GM06990 (cell line): ENCODE measurements at places on chromosomes 6 and 20.

GRCh38 chr20:56212091-56212490, 36.4 kb upstream of the MC3R start:
- no peak for DNase-seq

DNA sequence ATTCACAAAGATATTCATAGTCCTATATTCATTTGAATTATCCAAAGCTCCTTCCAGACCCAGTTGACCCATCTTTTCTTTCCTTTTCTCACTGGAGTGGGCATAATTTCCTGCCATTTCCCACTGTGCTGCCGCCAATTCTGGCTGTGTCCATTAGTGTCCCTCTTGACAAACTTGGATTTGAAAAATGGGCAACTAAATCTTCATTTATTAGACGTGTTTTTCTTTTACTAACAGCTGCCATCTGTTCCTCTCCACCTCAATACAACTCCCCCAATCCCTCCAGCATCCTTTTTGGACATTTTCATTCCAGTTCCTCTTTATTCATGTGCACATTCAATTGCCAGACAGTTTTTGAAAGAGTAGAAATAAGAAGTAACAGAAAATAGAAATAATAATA, 90.5 kb downstream of the PCSK2 start:
- DNase-seq = no peak

GRCh38 chr6:117601811-117602150, 530 bp downstream of the GOPC start:
- DNase-seq = no peak

GRCh38 chr6:129555206-129555832, 154.7 kb downstream of the ARHGAP18 start:
- no peak for DNase-seq

GRCh38 chr20:41717483-41717882, 99.3 kb upstream of the CHD6 start:
- no peak for DNase-seq

GRCh38 chr20:46402331-46402811, 4.0 kb downstream of the ELMO2 start:
- DNase-seq = no peak

GRCh38 chr20:53941680-53942471, 128.5 kb downstream of the BCAS1 start:
- peak; percentile 50 for DNase-seq

- no peak for DNase-seq
These were observed 42.4 kb upstream of the DDR1 start for GRCh38 chr6:30841644-30842504.

DNA sequence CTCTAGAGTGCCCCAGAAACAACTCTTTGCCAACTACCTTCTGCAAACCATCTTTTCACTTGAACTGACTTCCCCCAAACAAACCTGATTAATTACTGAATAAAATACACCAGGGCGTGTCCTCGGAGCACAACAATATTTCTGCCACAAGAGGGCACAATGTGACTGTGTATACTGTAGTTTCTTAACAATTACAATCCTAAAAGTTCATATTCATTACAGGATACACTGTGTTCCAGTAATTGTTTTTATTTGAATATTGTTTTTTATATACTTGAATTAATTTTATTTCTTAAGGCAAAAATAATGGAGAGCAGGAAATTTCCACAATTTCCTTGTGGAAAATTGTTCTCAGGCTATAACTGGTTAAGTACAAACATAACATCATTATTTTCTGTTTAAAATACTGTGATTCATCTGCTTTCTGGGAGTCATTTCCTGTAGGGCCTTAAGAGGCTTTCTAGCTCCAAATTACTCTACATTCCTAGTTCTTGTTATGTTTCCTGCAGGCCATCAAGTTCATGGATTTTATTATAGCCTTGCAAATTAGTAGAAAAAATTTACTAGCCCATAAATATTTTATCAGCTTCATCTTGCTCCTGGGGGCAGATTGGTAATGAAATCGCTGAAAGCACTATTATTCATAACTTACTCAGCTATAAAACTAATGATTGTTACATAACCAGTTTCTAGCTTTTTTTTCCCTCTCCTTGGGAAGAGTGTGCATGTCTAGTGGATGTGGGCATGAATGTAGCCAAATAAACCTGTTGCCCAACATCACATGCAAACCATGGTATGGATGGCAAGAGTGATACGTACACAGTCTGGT, 51.9 kb upstream of the SLC22A16 start:
- DNase-seq = peak; percentile 23

DNA sequence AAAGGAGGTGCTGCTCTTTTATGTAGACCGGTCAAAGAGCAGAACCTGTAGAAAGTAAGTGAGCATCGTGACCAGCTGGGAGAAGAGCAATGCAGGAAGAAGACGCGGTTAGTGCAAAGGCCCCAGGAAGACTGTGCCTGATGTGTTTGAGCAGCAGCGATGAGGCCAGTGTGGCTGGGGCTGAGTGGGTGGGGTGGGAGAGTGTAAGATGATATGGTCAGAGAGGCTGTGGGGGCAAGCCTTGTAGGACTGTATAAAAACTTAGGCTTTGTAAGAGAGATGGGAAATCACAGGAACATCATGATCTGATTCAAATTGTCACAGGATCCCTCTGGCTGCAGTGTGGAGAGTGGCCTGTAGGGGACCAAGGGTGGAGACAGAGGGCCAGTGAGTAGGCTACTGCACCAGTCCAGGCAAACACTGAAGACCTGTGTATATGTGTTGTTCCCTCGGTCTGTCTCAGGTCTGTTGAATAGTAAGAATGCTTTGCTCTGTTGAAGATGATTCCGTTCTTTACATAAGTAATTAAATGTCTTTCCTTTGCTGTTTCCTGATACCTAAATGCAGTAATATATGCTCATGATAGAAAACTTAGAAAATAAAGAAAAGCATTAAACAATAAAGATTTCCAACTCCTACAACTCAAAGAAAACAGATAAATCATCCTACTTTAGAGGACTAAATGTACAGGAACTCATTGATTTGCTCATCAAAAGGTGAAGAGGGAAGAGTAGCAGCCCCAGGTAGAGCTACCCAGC, 23.6 kb upstream of the WFDC2 start:
- DNase-seq = no peak

DNA sequence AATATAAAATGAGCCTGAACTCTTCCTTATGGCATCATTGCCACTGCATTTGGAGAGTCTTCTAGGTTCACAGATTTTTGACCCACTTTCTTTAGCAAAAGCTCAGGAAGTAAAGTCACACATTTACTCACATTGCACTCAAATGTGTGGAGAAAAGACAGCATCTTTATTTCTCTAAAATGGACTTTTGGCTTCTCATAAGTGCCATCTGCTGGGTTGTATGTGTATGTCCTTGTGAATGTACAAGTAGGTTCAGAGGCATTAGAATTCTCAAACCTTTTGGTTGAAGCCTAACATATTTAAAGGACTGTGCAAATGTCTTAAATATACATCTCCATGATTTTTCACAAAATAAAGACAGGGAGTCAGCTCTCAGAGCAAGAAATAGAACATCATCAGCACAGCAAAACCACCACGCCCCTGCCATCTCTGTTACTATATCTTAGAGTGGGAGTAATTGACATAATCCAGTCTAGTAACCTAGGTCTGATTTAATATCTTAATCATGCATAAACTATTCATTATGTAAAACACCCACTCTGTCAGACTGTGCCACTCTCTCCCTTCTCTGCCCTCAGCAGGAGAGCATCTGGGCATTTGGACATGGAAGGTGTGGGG, 42.2 kb upstream of the SPTLC3 start:
- no peak for DNase-seq

DNA sequence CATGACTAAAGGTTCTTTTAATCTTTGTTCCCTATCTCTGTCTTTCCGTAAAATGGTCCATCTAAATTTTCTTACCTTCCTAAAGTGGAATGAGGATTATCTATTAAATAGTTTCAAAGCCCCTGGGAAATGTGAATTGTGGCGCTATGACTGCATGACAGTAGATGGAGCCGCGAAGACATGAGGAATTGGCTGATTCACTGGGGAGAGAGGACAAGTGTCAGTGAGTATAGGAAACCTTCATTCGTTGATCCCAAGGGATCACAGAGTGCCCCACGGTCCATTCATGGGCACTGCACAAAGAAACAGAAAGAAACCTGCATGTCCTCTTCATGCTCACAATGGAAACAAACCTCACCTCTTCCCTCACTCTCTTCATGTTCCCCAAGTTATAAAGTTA, 479.3 kb upstream of the BTBD3 start:
- no peak for DNase-seq

GRCh38 chr6:39214846-39215639, 14.2 kb downstream of the KCNK5 start:
- no peak for DNase-seq

GRCh38 chr20:25397096-25397495, 6.5 kb upstream of the ABHD12 start:
- DNase-seq = no peak

DNA sequence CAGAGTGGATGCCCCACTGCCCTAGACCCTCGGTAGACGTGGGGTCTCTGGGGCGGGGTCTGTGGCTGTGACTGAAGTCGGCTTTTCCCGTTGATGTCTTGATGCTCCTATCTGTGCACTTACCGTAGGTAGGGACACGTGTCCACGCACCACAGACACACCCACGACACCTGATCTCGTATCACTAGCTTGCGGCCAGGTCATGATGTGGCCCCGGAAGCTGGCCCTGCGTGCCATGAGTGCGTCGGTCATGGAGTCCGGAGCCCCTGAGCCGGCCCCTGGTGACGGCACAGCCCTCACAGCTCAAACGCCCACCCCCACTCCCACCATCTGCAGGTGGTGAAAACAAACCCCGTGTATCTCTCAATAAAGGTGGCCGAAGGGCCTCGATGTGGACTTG, 33.9 kb upstream of the MRGBP start:
- no peak for DNase-seq

DNA sequence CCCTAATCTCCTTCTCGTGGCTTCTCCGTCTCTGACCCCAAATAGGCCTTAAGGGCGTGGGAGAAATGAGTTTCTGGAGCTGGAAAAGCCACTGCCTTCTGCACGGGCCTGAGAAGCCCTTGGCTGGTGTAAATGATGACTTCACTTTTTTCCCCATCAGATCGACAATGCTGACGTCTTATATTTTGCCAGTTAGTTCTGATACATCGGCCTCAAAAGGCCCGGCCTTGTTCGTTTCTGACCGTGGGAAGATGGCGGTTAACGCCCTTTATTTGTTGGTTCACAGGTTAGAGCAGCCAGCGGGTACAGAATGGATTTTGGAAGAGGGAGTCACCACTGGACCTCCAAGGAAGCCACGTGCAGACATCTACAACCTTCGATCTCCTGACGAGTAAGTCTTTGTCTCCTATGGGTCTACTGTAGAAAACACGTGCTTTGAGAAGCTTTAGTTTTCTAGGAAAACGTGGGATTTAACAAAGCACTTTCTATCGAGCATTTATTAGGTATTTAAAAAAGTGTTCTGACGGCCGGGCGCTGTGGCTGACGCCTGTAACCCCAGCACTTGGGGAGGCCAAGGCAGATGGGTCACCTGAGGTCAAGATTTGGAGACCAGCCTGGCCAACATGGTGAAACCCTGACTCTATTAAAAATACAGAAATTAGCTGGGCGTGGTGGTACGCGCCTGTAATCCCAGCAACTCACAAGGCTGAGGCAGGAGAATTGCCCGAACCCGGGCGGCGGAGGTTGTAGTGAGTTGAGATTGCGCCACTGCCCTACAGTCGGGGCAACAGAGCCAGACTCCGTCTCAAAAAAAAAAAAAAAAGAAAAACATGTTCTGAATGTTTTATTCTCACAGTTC, 1.2 kb upstream of the ZNFX1 start:
- no peak for DNase-seq

DNA sequence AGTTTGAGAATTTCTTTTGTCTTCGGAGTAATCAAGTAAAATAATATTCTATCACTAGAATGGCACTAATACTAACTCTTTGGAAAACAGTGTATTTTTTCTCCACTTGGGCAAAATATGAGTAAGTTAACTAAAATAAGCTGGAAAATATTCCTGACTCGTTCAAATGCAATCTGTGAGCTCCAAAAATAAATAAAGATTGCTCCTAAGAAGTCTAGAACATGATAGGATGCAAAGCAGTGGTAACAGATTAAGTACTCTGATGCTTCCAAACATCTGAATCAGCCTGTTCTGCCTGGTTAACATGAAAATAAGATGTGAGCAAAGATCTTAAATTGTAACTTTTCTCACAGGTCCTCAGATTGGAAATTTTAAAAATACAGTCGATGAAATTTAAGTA, 285.1 kb upstream of the ID4 start:
- no peak for DNase-seq

DNA sequence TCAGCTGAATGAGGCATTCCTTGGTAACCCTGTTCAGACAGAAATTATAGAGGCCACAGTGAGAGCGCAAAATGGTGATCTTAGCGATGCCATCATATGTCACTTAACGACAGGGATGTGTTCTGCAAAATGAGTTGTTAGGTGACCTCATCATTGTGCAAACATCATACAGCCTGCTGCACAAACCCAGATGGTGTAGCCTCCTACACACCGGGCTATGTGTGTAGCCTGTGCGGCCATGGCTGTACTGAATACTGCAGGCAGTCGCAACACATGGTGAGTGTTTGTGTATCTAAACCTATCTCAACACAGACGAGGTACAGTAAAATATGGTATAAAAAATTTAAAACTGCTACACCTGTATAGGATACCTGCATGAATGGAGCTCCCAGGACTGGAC, 234.1 kb upstream of the PMEPA1 start:
- DNase-seq = no peak

- no peak for DNase-seq
These were observed 212.3 kb downstream of the LMBRD1 start for GRCh38 chr6:69584536-69584912.

DNA sequence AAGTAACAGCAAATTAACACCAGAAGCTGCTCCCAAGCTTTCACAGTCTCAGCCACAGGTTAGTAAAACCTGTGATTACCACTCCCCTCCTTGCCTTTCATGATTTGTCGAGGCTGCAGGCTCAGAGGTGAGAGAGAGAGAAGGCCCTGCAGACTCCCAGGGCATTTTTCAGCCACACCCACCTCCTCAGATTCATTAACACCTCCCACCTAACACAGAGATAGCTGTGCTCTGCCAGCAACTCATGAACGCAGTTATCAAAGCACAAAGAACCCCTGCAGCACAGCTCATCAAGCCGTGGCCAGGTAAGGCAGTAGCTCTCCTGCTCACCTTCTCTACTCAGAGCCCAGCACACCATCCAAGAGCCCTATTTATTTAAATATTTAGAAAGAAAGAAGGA, 27.1 kb downstream of the F13A1 start:
- no peak for DNase-seq

GRCh38 chr20:53494753-53495152, 98.9 kb downstream of the ZNF217 start:
- no peak for DNase-seq

- DNase-seq = peak; percentile 35
These were observed 2.5 kb downstream of the RSPO3 start for GRCh38 chr6:127120787-127121636.

DNA sequence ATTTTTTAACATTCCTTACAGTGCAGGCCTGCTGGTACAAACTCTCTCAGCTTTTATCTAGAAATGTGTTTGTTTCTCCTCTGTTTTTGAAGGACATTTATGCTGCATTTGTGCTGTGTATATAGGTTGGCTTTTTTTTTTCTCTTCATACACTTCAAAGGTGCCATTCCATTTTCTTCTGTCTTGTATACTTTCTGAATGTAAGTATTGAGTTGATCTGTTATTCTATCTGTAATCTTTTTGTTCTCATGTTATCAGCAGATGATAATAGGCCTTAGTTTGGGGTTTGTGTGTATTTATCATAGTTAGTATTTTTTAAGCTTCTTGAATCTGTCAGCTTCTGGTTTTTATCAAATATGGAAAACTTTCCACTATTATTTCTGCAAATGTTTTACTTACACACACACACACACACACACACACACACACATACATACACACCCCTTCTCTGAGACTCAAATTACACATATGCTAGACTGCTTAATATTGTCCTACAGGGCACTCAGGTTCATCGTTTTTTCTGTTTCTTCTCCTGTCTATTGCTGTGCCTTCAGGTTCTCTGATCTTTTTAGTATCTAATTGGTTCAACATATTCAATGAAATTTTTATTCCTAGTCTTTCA, 74.6 kb downstream of the RPP40 start:
- DNase-seq = no peak
